Caki2 (cell line): ENCODE measurements at places on chromosomes 6 and 20. TPM values are rescaled to one million over a fixed set of nuclear protein-coding genes. Genes with fewer than 3 reads are reported as not detected.

GINS1 gene
- total RNA-seq: 14.9 and 17.1 TPM in 2 replicates

ARMC2 gene
- 0.17 TPM in 1 of 2 replicates, not detected in the other for total RNA-seq

PRR18 gene
- total RNA-seq: not detected in 2 replicates

CGA gene
- total RNA-seq: not detected in 2 replicates

C20orf144 gene
- total RNA-seq: 0.44 TPM in 1 of 2 replicates, not detected in the other

PTK6 gene
- 3.2 and 4.4 TPM in 2 replicates for total RNA-seq

DNA sequence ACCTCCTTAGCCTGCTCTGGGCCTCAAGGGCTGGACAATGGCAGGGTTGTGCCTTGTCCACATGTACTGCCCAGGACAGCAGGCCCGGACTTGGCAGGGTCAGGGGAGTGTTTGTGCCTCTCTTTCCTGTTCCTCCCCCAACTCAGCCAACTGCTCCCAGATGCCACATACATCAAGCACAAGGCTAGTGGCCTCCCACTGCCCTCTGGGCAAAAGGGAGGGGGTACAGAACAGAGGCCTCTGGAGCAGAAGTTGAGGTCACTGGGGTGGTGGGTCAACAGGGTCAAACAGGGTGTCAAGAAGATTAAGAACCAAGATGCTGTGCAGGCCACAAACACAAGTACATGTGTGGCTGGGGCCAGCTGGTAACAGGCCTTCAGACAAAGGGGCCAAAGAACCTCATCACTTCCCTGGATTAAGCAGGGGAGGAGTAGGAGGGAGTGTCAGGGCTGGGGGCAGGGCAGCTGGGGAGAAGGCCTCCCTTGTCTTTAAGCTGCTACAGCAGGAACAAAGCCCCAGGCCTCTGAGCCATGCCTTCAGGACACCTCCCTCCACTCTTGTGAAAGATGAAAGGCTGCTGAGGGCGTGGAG is 36.0 kb downstream of the KCNK5 start:
- no peak for DNase-seq

- no peak for DNase-seq
Observed at GRCh38 chr20:36175475-36175995, 21.0 kb downstream of the EPB41L1 start.

DNA sequence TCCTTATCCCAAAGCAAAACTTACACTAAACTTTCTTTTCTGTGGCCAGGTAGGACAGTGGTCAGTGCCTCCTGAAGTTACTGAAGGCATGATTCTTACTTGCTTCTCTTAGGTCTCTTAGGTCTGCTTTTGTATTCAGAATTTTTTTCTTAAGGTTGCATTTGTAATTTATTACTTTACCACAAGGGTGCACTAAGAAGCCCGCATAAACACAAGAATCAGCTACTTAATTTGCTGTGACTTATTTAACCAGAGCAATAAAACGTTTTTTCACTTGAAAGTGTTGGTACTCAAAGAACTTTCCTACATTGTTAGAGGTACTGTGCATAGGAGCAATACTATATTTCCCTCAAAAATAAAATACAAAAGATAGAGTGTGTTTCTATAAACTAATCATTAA is 75.4 kb upstream of the LAMA2 start:
- DNase-seq: peak; percentile 42

GRCh38 chr20:17439616-17440296 is 91.4 kb downstream of the BFSP1 start:
- DNase-seq: no peak

DNA sequence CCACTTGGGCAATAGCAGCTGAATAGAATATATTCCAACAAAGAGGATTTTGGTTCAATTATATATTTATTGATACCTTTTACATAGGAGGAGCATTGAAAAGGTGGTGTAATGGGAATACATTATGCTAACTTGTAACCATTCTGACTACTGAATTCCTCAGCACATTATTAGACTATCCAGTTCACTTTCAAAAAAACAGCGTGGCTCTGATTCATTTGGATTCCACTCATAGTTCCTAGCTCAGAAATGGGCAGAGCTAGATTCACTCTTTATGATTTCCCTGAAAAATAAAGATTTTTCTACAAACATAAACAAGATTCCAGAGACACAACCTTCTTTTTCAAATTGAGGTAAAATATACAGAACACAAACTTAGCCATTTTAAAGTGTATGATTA is 9.2 kb upstream of the TRERF1 start:
- DNase-seq: no peak
